Renal cortical epithelial cell (primary cell): ENCODE measurements at places on chromosomes 16 and 17.

DNA sequence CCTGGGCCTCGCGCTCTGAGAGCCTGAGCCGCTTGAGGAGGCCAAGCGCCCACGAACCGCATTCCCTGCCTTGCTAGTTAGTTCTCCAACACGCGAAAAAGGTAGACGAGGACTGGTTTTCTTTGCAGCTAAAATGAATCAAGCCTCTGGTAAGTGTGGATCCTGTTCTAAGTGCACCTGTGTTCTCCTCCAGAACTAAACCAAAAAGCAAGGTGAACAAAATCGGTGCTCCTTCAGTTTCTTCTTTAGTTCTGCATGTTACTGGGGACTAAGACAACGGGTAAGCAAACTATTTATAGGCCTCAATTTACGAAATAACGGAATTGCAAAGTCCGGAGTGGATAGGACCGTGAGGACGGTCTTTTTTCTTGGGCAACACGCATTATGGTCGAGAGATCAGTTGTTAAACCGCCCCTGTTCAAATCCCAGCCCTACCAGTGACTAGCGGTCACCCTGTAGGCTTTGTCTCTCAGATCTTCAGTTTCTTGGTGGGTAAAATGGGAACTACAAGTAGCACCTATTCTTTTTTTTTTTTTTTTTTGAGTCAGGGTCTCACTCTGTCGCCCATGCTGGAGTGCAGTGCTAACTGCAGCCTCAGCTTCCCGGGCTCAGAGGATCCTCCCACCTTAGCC, 993 bp upstream of the ANKRD11 start:
- DNase-seq, result no peak

DNA sequence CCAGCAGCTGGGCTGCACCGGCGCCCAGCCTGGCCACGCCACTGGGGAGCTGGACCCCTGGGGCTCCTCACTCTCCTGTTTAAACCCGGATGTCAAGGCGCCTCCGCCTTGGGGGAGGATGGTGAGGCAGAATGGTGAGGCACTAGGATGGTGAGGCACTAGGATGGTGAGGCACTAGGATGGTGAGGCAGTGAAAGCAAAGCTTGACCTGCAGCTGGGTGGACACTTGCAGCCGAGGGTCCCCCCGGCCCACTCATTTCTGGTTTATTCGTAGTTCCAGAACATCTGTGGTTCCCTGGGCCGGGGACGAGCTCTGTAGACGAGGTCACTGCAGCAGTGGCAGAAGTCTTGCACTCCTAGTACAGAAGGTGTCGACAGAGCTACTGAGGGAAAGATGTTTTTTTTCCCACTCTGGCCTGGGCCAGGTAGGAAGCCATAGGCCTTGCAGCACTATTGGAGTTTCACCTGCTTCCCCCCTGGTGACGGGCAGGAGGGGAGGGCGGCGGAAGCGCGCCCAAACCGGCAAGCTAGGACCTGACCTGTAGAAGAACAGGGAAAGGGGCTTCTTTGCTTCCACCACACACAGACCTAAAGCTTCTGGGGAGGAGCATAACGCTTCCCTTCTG, 1.1 kb upstream of the HNF1B start:
- DNase-seq, result no peak

DNA sequence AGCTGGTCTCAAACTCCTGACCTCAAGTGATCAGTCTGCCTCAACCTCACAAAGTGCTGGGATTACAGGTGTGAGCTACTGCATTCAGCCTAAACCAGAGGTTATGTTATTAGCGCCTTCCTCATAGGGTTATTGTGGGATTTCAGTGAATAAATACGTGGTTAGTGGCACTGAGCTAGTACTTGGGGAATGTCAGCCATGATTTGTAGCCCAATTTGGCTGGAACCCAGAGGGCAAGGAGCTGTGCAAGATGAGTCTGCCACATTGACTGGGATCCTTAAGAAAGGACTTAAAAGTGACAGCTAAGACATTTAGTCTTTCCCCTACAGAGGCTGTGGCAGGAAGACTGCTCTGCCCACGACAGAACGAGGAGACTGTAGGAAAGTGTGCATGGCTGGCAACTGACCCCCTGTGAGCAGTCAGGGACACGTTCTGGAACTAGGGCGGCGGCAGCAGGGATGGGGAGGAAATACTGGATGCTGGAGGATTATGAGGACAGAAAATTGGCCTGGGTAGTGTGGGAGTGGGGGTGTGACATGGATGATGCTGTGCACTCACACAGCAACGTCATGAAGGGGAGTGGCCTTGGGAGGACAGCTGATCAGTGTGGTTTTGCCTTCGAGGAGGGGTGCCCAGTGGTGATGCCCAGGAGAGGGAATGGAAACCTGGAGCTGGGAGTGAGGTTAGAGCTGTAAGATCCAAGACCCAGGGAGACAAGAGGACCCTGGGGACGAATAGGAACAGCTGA, 14.6 kb downstream of the ATP5PD start:
- DNase-seq, result peak; percentile 62

- no peak for DNase-seq
Measured at GRCh38 chr16:61105544-61105943, 930.7 kb downstream of the CDH8 start.

DNA sequence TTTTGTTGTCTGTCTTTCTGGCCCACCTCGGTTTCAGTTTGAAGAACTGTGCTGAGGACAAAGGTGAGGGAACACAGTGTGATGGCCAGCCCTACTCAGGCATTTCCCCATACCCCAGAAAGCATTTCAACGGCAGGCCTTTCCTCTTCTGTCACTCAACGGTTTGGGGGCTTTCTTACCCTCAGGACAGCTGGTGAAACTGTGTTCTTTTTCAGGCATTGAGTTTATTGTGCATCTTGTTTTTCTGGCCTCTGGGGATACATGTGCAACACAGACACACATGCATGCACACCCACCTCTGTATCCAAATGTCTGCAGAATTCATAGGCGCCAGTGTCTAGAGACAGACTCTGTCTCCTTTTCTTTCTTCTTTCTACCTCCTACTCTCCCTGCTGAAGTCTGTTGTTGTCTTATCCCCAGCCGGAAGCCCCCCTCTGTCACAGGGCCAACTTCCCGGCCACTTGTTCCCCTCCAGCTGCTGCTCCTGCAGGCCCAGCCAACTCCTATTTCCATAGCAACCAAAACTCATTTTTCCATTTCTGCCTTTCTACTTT, 17.0 kb downstream of the CHD9 start:
- no peak for DNase-seq

GRCh38 chr17:50613007-50613992, 21.4 kb upstream of the ABCC3 start:
- DNase-seq, result peak; percentile 41

DNA sequence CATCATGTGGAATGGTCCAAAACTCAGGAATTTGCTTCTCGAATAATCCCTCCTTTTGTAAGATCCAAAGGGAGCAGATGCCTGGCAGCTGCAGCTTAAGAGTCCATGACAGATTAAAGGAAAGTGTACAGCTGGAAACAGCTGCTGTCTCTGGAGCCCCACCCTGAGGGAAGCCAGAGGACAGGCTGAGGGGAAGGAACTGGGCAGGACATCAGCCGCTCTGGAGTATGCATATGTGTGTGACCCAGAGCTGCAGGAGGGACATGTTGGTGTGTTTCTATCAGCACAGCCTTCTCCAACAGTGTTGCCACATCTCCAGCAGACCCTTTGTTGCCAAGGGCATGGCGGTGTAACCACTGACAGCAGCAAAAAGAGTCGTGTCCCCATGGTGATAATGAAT, 46.2 kb downstream of the CYB561 start:
- no peak for DNase-seq

DNA sequence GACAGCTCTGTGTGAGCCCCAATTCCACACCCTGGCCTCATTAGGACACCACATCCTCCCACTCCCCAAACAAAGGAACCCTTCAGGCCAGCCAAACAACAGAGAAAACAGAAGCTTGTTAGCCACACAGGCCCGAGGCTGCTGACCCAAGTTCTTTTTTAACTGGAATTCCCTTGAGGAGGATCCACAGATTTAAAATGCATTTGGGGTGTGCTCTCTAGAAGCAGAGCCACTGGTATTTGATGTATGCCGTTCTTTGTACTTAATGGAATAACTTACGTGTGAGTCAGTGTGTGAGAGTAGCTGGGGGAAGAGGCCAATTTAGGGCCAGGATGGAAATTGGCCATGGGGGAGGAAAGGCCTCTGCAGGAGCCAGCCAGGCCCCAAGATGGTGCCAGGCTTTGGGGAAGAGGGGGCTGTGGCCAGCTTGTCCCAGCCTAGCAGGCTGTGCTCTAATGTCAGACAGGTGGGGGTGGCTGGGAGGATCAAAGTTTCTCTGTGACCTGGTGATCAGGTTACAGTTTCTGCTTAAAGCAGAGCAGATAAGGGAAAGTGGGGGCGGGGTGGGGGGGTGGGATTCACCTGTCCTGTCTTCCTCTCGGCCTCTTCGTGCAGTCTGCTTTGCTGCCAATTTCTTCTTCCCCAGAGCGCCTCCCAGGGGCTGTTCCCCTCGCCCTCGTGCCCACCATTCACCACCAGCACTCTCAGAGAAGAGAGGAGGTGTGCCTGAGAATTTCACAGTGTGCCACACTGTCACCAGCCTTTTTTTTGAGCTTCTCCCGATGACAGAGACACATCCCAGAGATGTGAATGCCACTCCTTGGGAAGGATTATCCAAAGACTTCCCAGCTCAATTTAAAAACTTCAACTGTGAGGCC, 50.8 kb downstream of the TOM1L2 start:
- DNase-seq, result peak; percentile 97
